ENCODE measurements at places on chromosomes 13 and 19.

DNA sequence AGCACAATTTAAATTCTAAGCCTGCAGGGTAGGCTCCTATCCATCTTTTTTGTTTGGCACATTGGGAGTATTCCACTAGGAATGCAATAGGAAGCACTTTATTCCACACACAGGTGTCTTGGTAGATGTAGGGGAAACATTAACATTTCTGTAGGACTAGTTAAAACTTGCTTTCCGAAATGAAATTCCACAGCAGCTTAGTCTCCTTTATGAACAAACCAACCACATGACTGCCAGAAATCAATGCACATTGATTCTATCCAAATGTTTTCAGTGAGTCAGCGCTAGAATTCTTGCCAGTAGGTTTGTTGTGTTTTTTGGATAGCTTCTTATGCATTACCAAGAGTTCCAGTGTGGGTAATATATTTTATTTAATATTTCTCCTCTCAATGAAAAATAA lies 207.9 kb upstream of the CSNK1A1L start:
- no peak for DNase-seq

- no peak for DNase-seq
Observed at GRCh38 chr13:55516610-55517009, 1624.1 kb upstream of the PRR20A start.

DNA sequence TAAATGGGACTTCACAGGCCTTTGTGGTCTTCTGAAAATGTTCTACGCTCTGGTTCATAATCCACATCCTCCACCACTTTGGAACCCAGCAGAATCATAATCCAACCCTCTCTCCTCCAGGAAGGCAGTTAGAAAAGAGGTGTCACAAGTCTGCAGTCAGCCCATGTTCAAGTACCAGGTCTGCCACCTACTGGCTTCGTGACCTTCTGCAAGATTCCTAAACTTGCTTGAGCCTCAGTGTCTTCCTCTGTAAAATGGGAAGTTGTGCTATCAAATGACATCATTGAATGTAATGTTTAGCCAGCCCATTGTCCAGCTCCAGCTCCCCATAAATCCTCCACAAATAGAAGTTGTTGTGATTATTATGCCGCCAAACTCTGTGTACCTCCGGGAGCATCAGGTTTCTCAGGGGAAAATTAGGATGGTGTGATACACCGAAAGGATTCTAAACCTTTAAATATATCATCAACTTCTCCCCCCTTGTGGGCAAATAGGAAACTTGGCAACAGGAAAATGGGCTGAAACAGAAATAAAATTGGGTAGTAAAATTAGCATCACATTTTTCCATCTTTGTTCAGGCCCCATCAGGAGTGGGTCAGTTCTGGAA lies 109.7 kb downstream of the NUFIP1 start:
- DNase-seq, result no peak

DNA sequence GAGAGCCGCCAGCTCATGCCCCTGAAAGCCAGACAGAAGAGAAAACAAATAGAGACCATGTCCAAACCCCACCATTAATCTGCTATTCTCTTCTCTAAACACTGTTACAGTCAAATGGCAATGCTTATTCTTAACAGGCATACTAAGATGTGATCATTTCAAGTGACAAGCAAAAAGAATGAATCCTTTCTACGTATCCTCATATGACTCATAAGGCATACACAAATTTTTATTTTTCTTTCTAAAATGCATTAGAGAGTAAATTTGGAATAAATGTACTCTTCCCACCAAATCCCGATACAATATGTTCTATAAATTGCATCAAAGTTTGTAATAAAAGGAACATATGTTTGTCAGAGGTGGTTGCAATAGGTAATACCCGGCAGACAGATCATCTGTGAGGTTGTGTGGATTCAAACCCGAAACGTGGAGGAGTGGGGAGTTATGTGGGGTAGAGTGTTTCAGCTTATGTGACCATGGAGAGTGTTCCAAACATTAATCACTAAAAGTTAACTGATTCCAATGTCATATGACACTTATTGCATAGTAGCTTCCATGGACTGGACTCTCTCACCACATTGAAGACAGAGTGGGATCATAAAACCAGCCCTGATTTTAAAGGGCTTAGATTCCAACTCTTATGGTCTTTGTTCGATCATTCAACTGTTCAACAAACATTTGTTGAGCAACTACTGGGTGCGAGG lies 213.1 kb downstream of the DCLK1 start:
- DNase-seq, result no peak

DNA sequence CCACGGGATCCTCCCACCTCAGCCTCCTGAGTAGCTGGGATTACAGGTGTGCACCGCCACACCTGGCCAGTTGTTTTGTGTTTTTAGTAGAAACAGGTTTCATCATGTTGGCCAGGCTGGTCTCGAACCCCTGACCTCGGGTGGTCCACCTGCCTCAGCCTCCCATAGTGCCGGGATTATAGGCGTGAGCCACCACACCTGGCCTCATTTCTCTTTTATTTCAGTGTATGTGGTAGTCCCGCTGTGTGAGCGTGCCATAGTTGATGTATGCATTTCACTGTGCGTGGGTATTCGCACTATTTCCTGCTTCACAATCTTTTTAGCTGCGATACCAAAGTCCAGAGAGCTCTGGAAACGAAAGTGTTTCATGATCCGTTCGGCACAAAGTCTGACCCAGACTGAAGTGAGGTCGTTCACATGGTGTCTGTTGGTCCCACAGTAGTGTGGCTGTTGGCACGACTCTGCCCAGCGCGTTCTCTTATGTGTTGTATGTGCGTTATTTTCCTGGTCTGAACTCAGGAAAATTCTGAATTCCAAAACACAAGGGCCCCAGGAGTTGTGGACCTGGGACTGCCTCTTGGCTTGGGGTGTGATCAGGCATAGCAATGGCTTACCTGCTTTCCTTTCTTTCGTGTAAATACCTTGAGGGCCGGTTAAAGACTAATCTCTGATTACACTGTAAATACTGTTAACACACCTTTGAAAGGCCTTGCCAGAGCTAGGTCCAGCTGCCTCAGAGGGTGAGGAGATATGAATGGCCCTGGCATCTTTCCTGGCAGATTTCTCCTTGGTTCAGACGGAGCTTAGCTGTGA lies 8.6 kb downstream of the EPN1 start:
- DNase-seq, result no peak

DNA sequence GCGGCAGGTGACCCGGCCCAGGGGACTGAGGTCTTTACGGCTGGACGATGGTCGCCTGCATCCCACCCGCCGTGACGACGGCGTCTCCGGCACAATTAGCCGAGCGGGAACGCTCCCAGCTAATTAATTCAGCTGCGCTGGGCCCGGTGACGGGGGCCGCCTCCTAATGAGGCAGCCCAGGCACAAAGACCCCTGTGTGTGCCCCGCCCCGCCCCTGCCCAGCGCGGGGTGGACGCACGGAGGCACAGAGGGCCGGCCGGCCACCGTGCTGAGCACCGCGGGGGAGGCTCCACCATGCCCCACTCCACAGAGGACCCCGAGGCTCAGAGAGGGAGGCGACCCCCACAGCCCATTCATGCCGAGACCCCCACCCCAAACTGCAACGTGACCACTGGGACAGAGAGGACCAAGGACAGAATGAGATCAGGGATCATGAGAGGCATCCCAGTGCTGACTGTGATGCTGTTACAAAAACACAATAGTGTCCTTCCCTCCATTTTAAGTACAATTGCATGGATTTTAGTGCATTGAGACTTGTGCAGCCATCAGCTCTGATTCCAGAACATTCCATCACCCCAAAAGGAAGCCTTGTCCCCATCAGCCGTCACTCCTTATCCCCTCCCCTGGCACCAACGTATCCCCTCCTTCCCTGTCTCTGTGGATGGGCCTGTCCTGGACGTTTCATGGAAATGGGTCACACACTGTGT lies 17.0 kb downstream of the EFNA2 start:
- no peak for DNase-seq

GRCh38 chr13:48431431-48431830 lies 18.5 kb upstream of the LPAR6 start:
- no peak for DNase-seq

- no peak for DNase-seq
Observed at GRCh38 chr19:7521551-7522071, 813 bp upstream of the MCOLN1 start.

DNA sequence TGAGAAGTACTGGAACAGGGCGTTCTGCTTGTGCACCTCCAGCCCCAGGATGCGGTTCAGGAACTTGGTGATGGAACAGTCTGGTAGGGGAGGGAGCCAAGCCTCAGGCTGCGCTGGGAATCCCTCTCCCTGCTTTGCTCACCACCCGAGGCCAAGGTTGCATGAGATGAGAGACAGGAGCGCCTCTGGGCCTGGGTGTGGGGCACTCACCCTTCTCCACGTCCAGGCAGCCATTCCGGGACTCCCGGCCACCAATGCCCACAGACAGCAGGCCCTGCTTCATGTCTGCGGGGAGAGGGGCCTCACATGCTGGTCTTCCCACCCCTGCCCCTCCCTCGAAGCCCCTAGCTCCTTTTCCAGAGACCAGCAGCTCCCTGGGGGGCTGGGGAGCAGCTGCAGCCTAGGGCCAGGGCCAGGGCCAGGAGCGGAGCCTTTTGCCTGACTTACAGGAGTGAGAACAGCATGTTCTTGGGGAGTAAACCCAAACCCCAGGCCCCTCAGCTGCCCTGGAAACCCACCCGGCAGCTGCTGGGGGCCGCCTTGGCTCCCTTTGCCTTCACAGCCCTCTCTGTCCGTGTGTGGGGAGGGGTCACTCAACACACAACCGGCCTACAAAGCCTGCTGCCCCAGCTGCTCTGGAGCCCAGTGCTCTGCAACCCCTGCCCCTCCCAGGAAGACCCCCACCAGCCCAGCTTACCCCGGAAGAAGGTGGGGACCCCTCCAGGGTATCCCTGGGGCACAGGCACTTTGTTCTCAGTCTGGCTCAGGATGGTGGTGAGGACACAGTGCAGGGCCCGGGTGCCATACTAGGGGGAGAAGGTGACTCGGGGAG lies 7.2 kb downstream of the GPX4 start:
- no peak for DNase-seq

DNA sequence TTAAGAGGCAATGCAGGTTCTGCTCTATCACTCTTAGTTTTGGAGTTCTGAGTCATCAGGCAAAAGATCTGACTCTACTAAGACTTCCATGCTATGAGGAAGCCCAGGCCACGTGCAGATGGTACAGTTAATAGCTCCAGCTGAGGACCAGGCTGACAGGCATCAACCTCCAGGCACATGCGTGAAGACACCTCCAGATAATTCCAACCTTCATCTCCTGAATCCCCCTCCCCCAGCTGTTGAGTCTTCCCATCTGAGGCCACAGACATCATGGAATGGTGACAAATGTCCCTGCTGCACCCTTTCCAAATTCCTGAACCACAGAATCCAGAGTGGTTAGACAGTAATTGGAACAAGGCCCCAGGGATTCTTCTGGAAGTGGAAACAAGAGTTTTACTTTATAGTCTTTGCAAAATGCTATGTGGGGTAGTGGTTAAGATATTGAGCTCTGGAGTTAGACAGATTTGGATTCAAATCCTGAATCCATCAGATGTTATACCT lies 183.8 kb downstream of the KLF5 start:
- no peak for DNase-seq

DNA sequence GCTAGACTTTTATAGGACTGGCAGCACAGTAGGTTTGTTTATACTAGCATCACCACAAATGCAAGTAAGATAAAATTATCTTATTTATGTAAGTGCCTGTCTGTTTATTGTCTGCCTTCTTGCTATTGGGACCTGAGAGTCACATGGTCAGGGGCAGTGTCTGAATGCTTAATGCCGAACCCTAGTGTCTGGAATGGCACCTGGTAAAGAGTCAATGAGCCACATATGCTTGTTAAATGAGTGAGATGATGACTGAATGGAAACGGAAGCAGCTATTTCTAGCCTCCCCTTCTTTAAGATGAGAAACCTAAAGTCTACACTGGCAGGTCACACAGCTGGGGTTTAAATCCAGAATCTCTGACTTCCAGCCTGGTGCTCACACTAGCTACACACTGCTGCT lies 92.2 kb downstream of the STOML3 start:
- DNase-seq, result no peak

DNA sequence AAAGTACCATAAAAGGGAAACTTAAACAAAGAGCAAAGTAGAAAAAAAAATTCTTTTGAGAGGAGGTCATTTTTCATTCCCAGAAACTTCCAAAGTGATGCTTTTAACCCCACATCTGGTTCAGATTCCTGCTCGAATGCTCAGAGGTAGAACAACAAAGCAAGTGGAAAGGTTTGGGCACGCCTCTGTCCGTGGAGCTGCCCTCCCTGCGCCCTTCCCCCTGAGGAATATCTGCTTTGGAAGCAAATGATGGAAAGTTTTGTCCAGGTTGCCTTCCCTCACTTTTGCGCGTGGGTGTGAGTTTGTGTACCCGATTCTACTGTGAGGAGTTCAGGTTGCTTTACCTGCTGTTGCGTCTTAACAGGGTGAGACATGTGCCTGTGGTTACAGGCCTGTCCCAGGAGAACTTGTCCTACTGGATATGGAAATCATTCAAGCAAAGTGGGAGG lies 110.2 kb downstream of the KLF5 start:
- no peak for DNase-seq

DNA sequence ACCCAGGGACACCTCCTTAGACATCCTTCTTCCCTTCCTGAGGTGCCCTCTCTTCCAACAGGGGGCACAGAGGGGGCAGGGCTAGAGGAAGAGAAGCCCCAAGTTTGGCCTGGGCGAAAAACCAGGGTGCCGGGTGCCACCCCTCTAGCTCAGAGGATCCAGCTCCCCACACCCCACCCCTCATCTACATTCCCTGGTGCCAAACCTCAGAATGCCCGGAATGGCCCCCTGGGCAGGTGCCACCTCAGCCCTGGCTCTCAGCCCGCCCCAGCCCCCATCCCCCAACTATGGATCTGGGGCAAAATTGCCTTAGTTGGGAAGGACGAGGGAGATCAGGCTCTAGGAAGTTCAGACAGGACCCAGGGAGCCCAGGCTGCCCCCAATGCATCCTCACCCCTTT lies 2.0 kb downstream of the CNN1 start:
- DNase-seq, result no peak

DNA sequence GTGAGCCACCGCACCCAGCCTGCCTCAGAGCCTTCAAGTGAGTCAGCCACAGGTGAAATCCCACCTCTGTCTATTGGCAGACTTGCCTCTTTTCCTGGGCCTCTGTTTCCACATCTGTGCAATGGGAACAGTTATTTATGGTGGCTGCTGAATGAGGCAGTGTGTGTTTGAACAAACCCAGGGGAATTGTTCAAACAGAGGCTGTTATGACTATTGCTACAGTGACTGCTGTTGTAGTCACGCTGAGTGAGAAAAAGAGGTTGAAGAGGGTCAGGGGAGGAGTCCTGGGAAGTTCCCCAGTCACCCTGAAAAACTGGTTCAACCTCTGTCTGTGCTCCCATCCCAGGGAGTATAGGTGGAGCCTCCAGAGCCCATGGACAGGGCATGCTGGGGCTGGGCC lies at the start of gene CEACAM19:
TSS of gene CEACAM19 (plus strand) at position 83 of the 400 bp plus-strand sequence. CDS start 450 bp downstream, outside the sequence.
- no peak for DNase-seq

DNA sequence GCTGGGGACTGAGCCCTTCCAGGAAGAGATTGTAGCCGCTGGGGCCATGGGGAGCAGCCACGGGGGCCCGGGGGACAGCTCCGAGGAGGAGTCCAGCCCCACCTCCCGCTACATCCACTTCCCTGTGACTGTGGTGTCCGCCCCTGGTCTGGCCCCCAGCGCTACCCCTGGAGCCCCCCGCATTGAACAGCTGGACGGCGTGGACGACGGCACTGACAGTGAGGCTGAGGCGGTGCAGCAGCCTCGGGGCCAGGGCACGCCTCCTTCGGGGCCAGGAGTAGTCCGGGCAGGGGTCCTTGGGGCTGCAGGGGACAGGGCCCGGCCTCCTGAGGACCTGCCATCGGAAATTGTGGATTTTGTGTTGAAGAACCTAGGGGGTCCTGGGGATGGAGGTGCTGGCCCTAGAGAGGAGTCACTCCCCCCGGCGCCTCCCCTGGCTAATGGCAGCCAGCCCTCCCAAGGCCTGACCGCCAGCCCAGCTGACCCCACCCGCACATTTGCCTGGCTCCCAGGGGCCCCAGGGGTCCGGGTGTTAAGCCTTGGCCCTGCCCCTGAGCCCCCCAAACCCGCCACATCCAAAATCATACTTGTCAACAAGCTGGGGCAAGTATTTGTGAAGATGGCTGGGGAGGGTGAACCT lies 9.6 kb downstream of the IGFLR1 start:
- no peak for DNase-seq

All from stimulated activated CD4-positive, alpha-beta T cell treated with anti-CD3 and anti-CD28 coated beads, Interleukin-4, amount 100 ng/mL, for 4 hours (primary cell).